ENCODE measurements at places on chromosomes 12 and 14.

DNA sequence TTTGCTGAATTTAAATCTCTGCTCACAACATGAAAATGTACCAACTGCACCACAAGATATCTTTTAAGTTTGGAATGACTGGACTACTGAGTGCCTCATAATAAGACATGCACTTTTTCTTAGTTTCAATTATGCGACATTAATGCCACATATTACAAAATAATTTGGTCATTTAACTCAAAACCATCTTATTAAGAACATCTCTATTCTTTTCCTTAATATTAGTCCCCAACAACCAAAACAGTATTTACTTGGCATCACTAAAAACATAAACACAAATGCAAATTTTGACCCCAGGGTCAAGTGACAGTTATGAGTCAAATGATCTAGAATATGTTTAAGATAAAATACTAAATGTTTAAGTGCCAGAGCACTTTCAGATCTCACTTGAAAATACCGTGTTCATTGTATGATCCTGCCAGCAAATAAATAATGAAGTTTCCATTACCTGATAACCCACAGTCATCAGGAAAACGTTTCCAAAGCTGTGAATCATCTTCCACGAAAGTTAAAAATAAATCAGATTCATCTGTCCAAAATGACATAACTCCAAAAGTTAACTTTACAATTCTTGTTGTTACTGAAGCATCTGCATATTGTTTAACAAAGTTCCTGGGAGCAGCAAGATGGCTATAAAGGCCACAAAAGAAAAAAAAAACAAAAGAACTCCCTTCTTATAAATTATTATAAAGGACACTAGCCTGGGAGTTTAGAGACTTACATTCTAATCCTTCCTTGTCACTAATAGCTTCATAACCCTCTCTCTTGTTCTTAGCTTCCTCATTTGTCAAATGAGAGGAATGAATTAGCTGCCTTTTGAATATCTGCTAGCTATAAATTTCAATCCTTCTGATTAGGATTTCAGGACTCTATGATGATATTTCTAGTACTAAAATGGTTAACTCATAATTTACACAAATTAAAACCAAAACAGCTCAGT is 30.5 kb upstream of the AP4S1 start:
- DNase-seq, result no peak

GRCh38 chr14:94979891-94980290 is 177.4 kb downstream of the DICER1 start:
- DNase-seq, result no peak

GRCh38 chr12:94684416-94685142 is 34.2 kb upstream of the TMCC3 start:
- DNase-seq, result no peak

DNA sequence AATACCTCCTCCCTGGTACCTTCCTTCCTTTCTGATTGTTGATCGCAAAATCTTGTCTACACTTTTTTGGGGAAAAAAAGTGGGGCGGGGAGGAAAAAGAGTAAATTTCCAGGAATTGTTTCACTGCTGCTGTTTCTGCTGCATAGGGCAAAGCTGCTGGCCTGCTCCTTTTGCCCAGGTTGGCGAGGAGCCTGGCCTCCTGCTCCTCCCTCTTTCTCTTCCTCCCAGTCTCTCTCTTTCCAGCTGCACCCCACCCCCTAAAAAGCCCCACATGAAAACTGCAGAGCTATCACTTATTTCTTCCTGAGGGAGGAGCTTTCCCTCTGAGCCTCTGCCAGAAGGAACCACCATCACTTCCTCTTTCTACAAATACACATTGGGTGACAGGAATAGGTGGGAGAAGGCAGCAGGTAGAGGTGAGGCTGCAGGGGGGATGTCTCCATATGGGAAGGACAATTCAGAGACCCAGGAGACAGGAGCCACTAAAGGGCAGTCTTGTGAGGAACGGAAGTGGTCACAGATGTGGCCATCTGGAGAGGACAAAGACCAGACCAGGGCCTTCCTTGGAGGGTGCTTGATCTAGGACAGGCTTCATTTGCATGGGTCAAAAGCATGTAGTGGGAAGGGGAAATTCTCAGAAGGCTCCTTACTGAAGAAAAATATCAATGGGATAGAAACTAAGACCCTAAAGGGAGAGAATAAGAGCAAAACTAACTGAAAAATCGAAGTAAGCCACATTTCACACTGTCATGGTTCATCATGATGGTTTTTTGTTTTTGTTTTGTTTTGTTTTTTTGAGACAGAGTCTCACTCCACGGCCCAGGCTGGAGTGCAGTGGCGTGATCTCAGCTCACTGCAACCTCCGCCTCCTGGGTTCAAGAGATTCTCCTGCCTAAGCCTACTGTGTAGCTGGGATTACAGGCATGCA is 14.8 kb downstream of the ZBTB39 start:
- no peak for DNase-seq

DNA sequence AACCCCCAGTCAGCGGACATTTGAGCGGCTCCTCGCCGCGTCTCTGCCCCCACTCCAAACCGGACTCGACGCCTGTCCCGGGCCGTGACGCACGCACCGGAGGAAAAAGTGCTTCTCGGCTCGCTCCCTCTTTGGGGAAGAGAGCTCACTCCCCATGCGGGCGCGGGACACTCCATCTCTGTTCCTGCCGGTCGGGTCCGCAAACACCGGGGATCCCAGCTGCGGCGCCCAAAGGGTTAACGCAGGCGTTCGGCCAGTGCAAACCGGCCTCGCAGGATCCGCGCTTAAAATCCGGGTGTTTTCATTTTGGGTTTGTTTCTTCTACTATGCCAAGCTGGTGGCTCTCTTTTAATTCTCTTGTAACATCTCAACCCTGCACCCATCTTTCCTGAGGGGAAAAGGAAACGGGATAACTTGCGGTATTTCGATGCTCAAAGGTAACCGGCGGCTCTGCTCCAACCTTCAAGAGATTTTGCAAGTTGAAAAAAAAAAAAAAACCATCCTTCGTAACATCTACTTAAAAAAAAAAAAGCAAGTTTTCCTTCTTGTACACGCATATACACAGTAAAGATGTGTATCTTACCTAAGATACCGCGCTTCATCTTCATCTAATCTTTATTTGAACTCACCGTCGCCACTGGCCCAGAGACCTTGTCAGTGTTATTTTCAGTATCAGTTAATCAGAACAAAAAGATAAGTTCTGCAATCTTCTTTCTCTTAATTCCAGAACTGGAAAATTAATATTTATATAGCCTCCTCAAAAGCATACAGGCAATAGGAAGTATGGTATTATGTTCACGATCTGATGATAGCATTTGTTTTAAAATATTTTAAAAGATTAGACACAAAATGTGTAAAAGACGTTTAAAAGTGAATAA is 1.6 kb upstream of the ATP2B1 start:
- DNase-seq, result peak; percentile 29

DNA sequence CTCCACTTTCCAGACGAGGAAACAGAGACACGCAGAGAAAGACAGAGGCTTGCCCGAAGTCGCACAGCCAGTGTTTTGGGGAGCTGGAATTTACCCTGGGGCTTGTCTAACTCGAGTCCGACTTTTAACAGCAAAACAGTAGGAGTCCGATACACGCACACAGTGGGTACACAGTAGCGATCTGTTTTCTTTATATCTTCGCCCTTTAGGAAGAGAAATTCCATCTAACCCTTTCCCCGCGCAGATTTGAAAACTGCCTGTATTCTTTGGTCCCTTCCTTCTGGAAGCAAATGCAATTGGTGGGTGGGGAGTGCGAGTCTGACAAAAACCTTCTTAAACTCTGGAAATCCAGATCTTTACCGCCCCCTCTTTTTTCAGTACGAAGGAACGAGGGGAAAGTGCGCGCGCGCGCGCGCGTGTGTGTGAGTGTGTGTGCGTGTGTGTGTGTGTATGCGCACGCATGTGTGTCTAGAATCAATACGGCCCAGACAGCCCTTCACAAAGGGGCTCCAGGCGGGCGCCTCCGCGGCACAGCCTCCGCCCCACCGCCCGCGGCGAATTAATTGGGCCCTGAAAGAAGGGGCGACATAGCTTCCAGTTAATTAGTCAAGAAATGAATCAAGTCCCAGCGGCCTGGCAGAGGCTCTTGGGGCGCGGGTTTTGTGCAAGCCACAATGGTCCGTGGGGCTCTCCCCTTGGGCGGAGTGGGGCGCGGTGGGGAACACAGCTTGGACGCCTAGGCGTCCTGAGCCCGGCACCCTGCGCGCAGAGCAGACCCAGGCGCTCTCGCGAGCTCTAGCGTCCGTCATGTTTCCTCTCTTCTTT is 14.0 kb upstream of the TBX3 start:
- DNase-seq, result no peak

DNA sequence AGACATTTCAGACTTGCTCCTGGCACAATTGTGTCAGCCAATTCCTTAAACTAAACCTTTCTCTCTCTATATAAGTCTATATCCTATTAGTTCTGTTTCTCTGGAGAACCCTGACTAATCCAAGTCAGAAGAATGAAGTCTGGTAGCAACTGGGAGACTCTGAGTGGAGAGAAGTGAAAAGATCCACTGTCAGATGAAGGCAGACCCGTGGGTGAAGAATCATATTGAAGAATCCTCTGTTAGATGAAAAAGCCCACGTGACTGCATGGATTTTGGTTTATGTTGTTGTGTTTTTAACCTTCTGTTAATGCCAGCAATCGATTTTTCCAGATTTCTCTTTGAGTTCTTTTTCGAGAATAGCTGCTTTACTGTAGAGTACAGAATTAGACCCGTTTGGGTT is 29.5 kb upstream of the APOLD1 start:
- DNase-seq, result peak; percentile 70

DNA sequence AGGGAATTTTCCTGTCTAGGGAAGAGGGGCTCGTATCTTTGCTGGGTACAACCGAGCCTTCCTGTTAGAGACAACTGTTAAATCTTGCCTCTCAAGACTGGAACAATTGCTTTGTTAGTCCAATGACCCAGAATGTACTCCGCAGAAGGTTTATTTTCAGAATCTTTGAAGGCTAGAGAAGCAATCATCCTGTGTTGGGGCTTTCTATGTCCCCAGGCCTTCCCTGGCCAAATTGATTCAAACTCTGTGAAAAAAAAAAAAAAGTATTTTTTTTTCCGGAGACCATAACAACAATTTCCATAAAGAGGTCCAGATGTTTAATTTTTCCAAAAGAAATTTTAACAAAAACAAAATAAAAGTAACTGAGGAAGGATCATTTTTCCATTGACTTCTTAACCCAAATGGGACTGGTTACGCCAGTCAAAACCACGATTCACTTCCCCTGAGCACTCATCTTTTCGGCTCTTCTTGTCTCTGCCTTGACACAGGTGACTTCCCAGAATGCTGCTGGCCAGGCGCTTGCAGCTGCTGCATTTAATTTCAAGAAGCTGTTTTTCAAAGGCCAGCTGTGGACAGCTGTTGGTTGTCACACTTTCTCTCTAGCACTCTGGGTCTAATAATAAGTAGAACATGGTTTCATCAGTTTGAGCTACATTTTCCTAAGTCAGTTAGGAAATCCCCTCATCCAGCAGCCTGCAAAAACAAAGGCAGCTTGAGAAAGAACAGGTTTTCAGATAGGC is 81.6 kb upstream of the MANSC4 start:
- DNase-seq, result no peak

DNA sequence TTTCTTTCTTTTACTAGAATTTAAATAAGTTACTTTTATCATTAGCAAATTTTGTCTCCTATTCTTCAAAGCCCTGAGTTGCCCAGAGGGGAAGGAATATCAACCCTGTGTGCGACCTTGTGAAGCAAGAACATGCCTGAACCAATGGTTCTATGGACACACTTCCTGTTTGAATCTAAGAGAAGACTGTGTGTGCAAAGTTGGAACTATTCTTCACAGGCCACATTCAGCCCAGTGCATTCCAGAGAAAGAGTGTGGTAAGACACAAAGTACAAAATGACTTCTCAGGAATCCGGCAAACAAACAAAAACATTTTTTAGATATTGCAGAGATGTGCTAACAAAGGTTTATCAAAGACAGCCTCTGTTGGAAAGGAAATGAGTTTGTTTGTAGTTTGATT is 90.8 kb upstream of the PTPRQ start:
- peak; percentile 93 for DNase-seq

DNA sequence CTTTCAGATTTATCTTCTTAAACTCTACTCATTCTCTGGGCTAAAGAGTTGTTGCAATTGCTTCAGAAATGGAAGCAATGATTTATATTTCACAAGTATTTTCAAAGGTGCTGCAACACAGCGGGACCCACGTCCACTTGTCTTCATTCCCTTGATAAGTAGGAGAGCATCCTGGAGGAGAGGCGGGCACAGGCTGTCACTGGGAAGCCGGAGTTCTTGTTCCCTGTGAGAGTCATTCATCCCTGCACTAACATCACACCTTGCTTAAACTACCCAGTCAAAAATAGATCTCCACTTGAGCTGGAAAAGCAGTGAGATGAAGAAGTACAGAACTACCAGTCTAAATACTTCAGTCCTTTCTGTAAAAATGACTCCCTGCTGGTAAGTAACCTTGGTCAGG is 160.5 kb upstream of the RASSF8 start:
- DNase-seq, result no peak

- DNase-seq, result peak; percentile 45
These were observed 467.1 kb downstream of the ATP23 start for GRCh38 chr12:58408516-58408915.

Measured in foreskin melanocyte (primary cell).